Right kidney (tissue), 9 donors: ENCODE measurements at places on chromosomes 5 and 9.

GRCh38 chr5:119340597-119341218 is 15.1 kb upstream of the TNFAIP8 start:
- DNase-seq, result no peak

DNA sequence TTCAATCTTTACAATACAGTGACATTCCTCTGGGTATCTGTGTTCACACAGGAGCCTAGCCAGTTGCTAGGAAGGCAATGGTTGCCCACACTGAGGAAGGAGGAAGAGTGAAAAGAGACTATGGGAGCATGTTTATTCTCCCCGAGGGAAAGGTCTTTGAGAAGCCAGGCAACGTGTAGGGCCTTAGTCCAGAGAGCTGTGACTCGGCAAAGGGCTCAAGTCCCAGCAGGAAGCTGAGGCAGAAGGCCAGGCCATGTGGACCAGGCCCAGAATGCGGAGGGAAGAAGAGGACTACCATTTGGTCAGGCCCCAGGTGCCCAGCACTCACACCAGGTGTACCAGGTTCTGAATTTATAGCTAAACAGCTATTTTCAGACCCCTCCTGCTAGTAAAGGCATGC is 136.6 kb upstream of the DMAC1 start:
- no peak for DNase-seq

GRCh38 chr5:54867310-54867944 is 118.0 kb downstream of the ESM1 start:
- no peak for DNase-seq

- DNase-seq, result no peak
These were observed 68.3 kb downstream of the SGCD start for GRCh38 chr5:156395306-156395675.

GRCh38 chr5:111863801-111864200 is 106.8 kb upstream of the NREP start:
- DNase-seq, result no peak

GRCh38 chr9:784916-785315 is 56.6 kb upstream of the DMRT1 start:
- no peak for DNase-seq

DNA sequence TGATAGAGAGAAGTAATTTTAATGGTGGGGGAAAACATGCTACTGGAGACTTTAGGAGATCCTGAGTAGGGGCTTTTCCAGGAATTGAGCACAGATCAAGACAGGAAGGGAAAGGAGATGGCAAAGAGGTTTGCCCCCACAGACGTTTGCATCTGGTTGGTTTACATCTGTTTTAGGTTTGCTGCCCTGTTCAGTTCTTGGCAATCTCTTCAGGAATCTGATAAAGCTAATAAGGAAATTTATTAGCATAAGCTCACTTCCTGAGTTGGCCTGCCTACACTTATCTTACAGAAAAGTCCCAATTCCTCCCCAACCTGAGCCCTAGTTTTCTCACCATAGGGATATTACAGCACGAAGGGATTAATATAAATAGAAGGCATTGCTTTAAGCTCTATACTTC is 3.4 kb upstream of the CFAP95 start:
- DNase-seq, result no peak

DNA sequence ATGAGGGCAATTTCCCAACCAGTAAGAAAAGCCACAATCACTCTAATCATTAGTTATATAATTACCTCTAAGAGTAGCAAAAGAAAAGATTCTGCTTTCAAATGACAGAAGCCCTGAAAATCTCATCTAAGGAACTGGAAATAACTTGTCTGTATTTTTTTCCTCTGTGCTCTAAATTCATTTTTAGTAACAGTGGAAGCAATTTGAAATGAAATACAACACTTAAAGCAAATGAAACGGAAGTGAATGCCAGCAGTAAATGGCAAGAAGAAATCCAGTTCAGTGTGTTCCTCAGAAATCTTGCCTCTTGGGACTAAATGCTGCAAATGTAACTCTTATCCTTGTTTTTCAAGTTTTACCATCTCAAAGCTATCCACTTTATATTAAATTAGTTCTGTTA is 294.9 kb downstream of the TAF11L14 start:
- no peak for DNase-seq

GRCh38 chr5:180289433-180289832 is 2.5 kb downstream of the MAPK9 start:
- DNase-seq, result no peak

GRCh38 chr5:81105261-81105877 is 127.8 kb upstream of the CKMT2 start:
- no peak for DNase-seq
